Right forelimb (tissue), 1 donor: ENCODE measurements at places on chromosomes 13 and 19.
A peak's percentile ranks its signal among the peaks of the same experiment; 100 is the strongest.

DNA sequence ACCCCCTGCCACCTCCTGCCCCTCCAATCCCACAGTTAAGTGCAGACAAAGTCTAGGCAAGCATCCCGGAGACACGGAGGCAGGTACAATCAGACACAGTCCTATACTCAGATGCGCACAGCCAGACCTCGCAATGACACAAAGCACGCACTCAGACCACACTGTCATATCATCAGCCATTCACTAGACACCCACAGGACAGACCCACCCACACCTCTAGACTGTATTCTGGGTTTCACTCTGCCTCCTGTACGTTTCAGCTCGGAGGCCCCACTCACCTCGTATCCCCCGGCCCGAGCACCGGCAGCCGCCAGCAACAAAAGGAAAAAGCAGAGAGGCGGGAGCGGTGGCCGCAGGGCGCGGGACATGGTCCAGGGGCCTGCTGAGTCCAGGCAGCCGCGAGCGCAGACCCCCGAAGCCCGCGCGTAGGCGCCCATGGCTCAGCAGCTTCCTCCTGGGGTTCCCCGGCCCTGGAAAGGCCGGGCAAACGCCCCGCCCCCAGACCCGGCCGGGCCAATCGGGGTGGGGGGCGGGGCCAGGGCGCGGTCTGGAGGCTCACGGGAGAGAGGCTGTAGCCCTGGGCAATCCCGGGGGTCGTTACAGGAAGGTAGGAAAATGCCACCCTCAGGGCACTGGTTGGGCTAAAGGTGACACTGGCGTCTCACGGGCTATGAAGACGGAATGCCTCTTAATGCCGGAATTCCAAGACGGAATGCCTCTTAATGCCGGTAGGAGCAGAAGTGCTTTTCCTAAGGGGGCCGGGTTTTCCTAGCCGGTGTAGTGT, at the start of the genes MAN2B1 and WDR83:
TSS of gene MAN2B1 (minus strand) at position 478 of the 784 bp plus-strand sequence. CDS start at position 437, 41 bp downstream.
TSS of gene WDR83 (plus strand) at position 543 of the 784 bp plus-strand sequence. CDS start 2,984 bp downstream, outside the sequence.
- DNase-seq = peak; percentile 82

DNA sequence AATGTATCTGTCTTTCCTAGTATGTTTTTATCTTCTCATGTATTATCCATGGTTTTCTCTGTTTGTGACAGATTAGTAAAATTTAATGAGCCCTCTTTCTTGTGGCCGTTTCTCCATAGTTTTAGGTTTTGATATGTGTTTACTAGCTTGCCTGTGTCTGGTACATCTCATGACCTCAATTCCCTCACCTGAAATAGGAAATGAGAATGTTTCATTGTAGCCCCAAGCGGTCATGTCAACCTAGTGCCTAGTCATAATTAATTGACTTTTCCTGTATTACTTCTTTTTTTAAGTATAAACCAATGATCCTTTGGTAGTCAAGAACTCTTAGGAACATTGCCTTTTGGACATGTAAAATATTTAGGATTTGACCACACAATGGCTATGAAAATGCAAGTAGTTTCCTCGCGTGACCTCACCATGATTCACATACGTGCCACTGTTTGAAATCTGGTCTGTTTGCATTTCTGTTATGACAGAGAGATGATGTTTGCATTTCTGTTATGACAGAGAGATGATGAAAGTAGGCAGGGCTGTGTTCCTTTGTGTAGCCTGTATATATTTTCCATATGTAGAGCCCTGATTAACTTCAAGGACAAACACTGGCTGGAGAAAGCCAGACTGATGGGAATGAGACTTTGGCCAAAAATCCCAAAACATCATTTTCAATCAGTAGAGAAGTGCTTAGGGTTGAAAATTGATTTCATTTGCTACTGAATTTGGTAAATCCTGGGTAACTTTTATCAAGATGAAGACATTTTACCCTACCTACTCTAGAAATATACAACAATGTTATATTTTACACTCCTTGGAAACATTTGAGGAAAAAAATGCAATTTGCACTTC, 104.8 kb downstream of the TNFRSF19 start:
- no peak for DNase-seq

DNA sequence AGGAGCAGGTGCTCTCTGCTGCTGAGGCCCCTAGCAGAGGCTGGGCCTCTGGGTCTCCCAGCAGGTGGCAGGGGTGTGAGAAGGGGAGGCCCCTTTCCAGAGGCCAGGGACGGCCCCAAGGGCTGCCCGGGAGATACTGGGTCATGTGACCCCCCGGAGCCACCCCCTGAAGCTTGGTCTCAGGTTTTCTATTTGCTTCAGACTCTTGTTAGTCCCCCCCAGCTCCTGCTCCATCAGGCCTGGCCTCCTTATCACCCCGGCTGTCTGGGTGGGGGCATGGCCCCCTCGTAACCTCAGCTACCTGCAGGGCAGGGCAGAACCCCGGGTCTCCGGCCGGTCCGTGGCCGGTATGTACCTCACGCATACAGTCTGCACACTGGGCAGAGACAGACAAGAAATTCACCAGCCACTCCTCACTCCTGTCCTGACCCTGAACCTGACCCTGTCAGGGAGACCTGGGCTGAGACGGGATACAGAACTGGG, 13.2 kb upstream of the TCF3 start:
- no peak for DNase-seq

- no peak for DNase-seq
Observed at GRCh38 chr19:41774515-41774980, 19.2 kb downstream of the CEACAM6 start.

DNA sequence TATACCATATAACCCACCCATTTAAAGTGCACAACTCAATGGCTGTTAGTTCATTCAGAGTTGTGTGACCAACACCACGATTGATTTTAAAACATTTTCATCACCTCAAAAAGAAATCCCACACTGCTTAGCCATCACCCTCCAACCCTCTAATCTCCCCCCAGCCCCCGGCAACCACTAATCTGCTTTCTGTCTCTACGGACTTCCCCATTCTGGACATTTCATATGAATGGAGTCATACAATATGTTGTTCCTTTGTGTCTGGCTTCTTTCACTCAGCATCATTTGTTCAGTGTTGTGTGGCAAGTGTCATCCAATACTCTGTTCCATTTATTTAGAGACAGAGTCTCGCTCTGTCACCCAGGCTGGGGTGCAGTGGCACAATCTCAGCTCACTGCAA, 4.0 kb upstream of the PNMA8B start:
- no peak for DNase-seq

- DNase-seq = no peak
Observed at GRCh38 chr13:76882431-76882830, 3.8 kb downstream of the KCTD12 start.

DNA sequence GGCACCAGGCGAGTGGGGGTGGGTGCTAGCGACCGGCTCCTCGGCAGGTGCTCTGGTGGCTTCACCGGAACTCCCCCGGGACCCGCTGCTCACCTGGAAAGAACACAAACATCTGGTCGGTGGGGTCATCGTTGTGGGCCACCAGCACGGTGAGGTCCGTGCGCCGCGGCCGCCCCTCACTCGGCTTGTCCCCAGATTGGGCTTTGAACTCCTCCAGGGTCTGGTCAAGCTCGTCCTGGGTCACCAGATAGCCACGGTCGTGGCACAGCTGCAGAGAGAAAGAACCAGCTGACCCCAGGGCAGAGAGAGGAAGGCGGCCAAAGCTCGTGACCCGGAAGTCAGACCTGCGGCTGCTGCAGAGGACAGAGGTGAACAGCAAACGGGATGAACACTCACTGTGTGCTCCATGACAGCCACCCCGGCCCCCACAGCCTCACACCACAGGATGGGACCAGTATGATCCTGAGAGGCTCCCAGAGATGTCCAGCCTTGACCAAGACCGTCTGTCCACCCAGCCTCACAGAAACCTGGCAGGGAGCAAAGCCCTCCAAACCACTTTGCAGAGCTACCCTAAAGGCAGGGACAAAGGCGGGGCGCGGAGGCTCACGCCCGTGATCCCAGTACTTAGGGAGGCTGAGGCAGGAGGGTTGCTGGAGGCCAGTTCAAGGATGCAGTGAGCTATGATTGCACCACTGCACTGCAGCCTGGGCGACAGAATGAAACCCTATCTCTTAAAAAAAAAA, 1.2 kb downstream of the POLR2E start:
- DNase-seq = no peak

DNA sequence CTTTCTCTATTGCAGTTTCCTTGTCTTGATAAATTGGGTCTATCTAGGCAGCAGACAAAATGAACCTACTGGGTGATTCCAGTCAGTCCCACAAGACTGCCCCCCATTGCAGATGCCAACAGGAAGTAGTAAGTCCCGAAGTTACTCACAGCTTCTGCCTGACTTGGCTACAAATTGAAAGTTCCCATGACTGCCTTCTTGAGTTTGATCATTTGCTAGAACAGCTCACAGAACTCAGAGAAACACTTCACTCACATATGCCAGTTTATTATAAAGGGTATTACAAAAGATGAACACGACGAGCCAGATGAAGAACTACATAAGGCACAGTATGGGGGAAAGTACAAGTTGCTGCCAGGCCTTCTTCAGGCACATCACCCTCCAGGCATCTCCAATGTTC, 50.0 kb downstream of the TEX26 start:
- DNase-seq = no peak

- DNase-seq = no peak
Observed at GRCh38 chr19:48806818-48807589, 3.8 kb downstream of the BCAT2 start.

DNA sequence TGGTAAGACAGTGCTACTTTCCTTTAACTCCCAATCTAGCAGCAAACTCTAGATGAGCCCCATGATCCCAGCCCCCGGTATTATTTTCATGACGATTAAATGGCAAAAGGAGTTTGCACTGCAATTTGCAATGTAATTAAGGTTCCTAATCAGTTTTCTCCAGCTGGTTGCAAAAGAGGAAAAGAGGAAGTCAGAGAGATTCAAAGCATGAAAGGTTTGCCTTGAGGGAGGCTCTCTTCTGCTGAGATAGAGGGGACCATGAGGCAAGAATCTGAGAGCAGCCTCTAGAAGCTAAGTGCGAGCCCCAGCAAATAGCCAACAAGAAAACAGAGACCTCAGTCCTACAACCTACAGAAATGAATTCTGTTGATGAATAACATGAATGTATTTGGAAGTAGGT, 527.1 kb downstream of the UQCRFS1 start:
- no peak for DNase-seq

DNA sequence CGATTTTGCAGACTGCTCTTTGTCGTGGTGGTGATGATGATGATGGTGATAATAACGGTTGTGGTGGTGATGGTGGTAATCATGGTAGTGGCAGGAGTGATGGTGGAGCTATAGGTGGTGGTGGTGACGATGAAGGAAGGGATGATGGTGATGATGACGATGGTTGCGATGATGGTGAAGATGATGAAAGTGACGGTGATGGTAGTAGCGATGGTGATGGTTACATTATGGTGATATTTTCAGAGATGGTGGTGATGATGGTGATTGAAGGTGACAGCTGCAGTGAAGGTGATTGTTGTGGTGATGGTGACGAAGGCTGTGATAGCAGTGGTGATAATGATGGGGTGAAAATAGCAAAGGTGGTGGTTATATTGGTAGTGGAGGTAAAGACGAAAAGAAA, 2.1 kb upstream of the ADGRE3 start:
- no peak for DNase-seq

GRCh38 chr13:35694031-35694430, 217.5 kb upstream of the MAB21L1 start:
- peak; percentile 30 for DNase-seq

- DNase-seq = no peak
Observed at GRCh38 chr13:113119822-113120189, 2.8 kb upstream of the F10 start.

- DNase-seq = no peak
Observed at GRCh38 chr13:50850445-50850844, 7.0 kb upstream of the DLEU7 start.

GRCh38 chr19:39870171-39870971, 24.2 kb upstream of the FBL start:
- no peak for DNase-seq
